ENCODE measurements at places on chromosomes 6 and 20.

DNA sequence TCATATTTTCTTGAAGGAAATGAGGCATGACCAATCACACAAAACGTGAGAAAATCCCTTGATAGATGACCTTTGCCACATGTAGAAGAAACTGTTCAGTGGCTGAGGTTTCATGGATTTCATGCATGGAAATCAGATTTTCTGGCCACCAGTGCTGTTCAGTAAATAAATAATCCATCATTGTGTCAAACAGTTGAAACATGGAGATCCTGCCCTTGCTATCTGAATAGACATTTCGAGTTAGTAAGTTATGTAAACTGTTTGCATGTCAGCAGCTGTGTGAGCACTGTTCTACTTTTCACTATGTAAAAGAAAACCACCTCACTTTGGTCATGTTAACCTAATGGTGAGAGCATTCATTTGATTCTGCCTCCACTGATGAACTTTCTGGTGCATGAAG, 793.9 kb upstream of the EPHA7 start:
- DNase-seq: no peak

DNA sequence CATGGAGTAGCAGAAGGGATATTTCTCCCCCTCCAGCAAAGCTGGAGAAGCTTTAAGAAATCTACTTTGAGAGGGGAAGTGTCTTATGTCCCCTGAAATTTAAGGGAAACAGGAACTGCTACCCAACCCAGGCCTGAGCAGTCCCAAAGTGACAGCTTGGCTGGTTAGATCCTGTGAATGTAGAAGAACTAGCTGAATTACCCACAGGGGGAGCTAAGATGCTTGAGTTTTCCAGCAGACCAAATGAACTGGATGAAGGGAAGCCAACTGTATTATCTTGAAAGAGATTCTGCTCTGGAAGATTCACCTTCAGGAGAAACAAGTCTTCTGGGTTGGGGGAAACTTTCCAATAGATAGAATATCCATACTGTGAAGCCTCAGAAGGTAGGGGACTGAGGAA, 303.3 kb upstream of the MMS22L start:
- DNase-seq: no peak

DNA sequence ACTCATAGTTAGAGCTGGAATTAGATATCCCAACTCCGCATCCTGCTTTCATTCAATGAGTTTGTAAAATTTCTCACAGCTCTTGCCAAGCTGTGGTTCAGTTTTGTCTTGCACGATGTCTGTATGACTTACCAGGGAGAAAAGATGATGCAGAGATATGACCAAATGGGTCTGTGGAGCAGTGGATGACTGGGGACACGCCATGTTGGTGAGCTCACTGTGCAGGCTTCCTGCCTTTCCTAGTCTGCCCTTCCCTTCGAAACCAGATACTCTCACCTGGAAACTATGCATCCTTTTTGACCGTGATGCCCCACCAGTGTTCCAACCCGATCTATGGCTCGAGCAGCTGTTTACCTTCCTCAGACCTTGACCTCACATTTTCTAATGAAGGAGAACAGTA, 262.7 kb upstream of the BMP2 start:
- no peak for DNase-seq

GRCh38 chr6:38065734-38066305, 246.3 kb downstream of the ZFAND3 start:
- no peak for DNase-seq

DNA sequence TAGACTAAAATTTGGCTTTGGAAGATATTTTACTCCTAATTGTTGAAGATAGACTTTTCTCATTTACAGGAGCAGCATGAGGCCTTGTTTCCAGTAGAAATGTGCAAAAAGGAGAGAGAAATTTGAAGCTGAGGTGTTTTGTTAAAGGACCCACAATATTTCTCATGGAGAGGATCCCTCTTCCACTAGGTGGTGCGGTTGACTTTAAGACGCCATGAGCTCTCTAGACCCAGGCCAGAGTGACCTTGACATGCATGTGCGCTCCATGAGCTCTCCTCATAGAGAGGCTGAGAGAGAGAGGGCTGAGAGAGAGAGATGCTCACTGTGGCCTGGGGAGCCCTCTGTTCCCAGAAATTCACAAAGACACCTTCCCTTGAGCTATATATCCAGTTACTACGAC, 861.2 kb upstream of the EYS start:
- DNase-seq: no peak
